ENCODE measurements at places on chromosomes 6 and 20. TPM values are rescaled to one million over a fixed set of nuclear protein-coding genes. Genes with fewer than 3 reads are reported as not detected.

The SNX5 gene
- 99.1 TPM for total RNA-seq

The PPT2 gene
- 16.6 TPM for total RNA-seq

The LST1 gene
- total RNA-seq: not detected

The CYP39A1 gene
- total RNA-seq: not detected

The SPO11 gene
- not detected for total RNA-seq

The SLC22A2 gene
- total RNA-seq: 0.23 TPM

The PAK5 gene
- total RNA-seq: not detected

The CLPSL2 gene
- not detected for total RNA-seq

The TRIM10 gene
- not detected for total RNA-seq

The MOCS3 gene
- 9.8 TPM for total RNA-seq

The DLK2 gene
- 0.30 TPM for total RNA-seq

The EFCAB8 gene
- total RNA-seq: under 0.01 TPM

The RIMS1 gene
- total RNA-seq: 0.89 TPM

The LINC00237 gene
- not detected for total RNA-seq

The NRM gene
- 0.59 TPM for total RNA-seq

The OR2B6 gene
- total RNA-seq: not detected

The SSTR4 gene
- not detected for total RNA-seq

The R3HDML gene
- total RNA-seq: not detected

The EPPIN gene
- not detected for total RNA-seq

The FGD2 gene
- total RNA-seq: not detected

The CALHM5 gene
- 6.1 TPM for total RNA-seq

The BNIP5 gene
- not detected for total RNA-seq

The CITED2 gene
- total RNA-seq: 14.6 TPM

The MEI4 gene
- total RNA-seq: not detected

The TRMT11 gene
- 28.2 TPM for total RNA-seq

The C6orf62 gene
- total RNA-seq: 168 TPM

The VGLL2 gene
- total RNA-seq: not detected

The NKAIN4 gene
- total RNA-seq: not detected

The PAX1 gene
- total RNA-seq: not detected

The RAET1E gene
- total RNA-seq: not detected

The TBX18 gene
- total RNA-seq: 3.6 TPM

The COL9A3 gene
- not detected for total RNA-seq

The OPRL1 gene
- total RNA-seq: 3.0 TPM

The SLC17A9 gene
- total RNA-seq: 28.8 TPM

The ADA gene
- 6.0 TPM for total RNA-seq

The CENPQ gene
- total RNA-seq: 4.8 TPM

The RAD21L1 gene
- 0.59 TPM for total RNA-seq

The ANKRD66 gene
- not detected for total RNA-seq

The TRAPPC3L gene
- total RNA-seq: not detected

The RAB32 gene
- total RNA-seq: 81.6 TPM

The TBXT gene
- total RNA-seq: not detected

The SNX21 gene
- 34.7 TPM for total RNA-seq

The SEL1L2 gene
- not detected for total RNA-seq

The SIRPB2 gene
- not detected for total RNA-seq

The SLCO4A1 gene
- under 0.01 TPM for total RNA-seq

The CCN6 gene
- not detected for total RNA-seq

The DZANK1 gene
- 1.5 TPM for total RNA-seq

The MMS22L gene
- 7.4 TPM for total RNA-seq

The PRICKLE4 gene
- 1.2 TPM for total RNA-seq

The IMPG1 gene
- not detected for total RNA-seq

The RBBP8NL gene
- not detected for total RNA-seq

The FAM162B gene
- not detected for total RNA-seq

The PSORS1C1 gene
- 0.89 TPM for total RNA-seq

The SLC26A8 gene
- not detected for total RNA-seq

The NHSL1 gene
- total RNA-seq: 7.4 TPM

The SYNGAP1 gene
- 10.1 TPM for total RNA-seq

The ROMO1 gene
- total RNA-seq: 200 TPM

The ME1 gene
- 48.9 TPM for total RNA-seq
